RCC 7860 (cell line): ENCODE measurements at places on chromosomes 2 and 18.

- DNase-seq: no peak
Measured at GRCh38 chr2:240913810-240914644, 7.9 kb downstream of the CROCC2 start.

DNA sequence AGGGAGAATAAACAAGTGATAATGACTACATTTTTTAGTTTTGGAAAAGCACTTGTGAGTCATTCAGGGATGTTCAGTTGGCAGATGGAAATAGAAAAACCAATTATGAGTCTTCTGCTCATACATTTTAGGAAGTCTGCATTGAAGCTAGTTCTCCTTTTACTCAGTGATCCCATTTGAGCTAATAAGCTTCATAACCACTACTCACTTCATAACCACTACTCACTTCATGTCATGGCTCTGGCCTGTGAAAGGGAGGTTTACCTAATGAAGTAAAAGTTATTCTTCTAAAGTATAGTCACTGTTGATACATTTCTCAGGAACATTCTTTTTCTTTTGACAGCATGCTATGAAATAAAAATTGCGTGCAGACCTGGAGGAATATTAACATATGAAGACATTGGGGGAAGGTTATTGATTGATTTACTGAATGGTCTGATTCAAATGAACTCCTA, 948.7 kb downstream of the TSN start:
- DNase-seq: peak; percentile 21

DNA sequence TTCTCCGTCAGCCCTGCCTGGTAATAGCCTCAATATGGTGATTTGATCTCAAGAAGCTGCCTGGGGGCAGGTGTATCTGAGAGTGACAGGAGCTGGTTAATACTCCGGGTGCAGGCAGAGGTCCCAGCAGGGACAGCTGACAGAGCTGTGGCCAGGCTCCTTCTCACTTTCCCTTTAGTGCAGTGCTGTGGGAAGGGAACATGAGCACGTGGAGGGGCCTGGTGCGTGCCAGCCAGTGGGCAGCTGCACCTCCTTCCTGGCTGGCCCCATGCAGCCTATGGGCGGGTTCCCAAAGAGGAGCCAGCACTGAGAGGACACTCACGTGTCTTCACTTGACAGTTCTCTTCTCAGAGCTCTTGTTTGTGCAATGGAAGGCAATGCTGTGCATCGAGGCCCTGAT, 9.1 kb downstream of the CNNM4 start:
- no peak for DNase-seq

DNA sequence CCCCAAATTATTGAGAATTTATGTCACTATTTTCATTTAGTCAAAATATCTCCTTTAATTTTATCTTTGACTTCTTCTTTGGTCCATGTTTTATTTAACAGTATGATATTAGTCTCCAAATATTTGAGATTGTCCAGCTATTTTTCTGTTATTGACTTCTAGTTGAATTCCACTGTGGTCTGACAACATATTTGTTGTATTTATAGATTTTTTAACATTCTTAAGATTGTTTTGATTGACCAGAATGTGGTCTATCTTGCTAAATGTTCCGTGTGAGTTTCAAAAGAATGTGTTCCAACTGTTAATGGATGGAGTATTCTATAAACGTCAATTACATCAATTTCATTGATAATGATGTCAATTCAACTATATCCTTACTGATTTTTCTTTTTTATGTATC, 1452.1 kb downstream of the SUCLG1 start:
- DNase-seq: no peak
